ENCODE measurements at places on chromosomes 1 and 21. TPM values are rescaled to one million over a fixed set of nuclear protein-coding genes. Genes with fewer than 3 reads are reported as not detected.

The MANEAL gene
- total RNA-seq = 0.65 TPM

The WNT3A gene
- not detected for total RNA-seq

GRCh38 chr1:1359664-1360468 is 1.5 kb upstream of the MXRA8 start:
- DNase-seq = peak; percentile 87

GRCh38 chr1:16151196-16151994 is 4.5 kb downstream of the EPHA2 start:
- DNase-seq = no peak

DNA sequence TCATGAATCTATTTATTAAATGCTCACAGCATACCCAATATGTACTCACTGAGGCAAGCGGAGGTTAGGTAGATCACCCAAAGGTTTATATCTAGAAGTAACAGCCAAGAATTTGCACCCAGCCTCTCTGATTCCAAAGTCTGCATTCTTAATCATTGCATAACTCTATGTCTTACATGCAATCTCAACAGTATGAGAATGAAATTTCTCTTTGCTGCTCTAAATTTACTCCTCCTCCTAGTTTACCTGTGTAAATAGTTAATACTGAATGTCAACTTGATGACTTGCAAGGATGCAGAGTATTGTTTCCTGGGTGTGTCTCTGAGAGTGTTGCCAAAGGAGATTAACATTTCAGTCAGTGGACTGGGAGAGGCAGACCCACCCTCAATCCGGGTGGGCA is 840.6 kb downstream of the BRINP3 start:
- DNase-seq = no peak

DNA sequence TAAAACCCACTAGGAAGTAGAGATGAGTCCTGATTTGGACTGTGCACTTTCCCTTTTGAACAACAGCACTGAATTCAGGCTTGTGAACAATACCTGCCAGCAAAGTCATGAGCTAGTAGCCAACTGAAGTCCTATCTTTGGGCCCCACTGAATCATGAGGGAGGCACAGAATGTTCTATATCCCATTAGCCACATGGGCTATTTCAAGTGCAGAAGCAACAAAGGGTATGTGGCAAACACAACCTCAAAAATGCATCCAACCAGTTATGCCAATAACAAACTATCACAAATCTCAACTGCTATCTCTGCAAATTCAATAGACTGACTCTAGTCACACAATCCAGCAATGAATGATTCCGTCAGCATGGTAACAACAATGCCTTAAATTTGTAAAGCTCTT is 276.0 kb downstream of the MRPL39 start:
- DNase-seq = peak; percentile 62

DNA sequence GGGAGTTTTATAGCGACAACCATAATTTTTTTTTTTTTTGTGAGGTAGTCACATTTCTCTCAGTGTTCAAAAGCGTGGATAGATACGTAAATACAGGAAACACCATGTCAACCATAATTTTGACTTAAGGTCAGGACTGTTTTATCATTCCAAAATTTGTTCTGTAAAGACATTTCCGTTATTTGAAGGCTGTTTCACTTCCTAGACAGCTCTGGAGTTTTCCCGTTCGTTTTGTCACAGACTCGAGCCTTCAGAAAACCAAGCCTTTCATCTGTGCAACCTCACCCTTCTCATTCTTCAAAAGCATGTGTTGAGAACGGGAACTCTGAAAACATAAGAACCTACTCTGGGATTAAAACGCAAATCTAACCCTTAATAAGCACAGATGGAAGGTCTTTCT is 17.9 kb downstream of the SIM2 start:
- no peak for DNase-seq

DNA sequence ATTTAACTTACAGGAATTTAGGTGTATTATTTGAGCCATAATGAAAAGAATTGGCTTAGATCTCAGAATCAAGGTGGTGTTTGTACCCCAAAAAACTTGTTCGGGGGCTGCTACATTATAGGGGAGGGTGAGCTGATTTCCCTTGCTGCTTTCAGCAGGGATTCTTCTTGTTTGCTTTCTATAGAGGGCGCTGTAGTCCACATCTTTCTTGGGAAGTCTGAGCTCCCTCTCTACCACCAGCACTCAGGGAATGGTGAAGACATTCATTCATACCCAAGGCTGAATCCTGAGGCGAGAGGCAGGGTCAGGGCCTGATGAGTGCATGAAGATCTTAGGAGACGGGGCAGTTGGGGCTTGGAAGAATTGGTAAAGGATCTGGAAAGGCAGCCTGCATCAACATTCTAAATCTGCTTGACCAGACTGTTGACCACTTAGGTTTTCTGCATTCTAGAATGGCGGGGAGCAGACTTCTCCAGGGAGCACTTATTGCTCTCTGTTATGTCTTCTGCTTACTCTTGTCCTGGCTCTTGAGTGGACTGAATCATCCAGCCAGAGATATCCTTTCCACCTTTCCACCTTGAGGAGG is 18.9 kb downstream of the SPATA46 start:
- peak; percentile 60 for DNase-seq

DNA sequence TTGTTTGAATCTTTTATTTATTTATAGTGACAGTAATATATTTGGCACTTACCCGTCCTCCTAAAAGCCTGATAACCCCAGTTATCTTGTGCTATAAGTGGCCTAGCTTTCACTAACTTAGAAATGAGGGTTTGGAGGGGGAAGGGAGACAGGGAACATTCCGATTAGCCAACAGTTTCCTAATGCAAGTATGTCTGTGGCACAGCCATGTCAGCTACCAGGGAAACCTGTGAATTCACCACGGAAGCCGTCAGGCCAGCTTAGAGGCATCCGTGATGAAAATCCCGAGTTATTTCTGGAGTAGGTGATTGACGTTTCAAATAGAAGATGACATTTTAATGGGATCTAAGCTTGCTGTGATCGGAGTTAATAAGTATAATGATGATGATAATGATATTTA is 39.4 kb upstream of the BCL10 start:
- peak; percentile 37 for DNase-seq

The EDN2 gene
- not detected for total RNA-seq

DNA sequence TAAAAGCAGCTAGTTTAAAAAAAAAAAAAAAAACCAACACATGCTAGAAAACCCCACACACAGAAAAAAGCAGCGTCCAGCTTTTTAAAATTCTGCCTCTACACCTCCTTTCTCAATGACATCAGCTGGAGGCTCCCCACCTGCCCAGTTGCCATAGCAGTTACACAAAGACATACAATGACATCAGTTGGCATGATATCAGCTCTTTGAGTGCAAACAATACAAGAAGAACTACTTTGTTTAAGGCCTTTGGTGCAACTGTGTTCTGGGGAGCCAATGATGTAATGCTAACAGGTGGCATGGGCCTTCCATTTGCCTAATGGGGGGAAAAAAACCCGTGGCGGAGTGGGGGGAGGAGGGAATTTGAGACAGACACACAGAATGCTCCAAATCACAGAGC is 32.9 kb downstream of the DUSP10 start:
- peak; percentile 52 for DNase-seq

DNA sequence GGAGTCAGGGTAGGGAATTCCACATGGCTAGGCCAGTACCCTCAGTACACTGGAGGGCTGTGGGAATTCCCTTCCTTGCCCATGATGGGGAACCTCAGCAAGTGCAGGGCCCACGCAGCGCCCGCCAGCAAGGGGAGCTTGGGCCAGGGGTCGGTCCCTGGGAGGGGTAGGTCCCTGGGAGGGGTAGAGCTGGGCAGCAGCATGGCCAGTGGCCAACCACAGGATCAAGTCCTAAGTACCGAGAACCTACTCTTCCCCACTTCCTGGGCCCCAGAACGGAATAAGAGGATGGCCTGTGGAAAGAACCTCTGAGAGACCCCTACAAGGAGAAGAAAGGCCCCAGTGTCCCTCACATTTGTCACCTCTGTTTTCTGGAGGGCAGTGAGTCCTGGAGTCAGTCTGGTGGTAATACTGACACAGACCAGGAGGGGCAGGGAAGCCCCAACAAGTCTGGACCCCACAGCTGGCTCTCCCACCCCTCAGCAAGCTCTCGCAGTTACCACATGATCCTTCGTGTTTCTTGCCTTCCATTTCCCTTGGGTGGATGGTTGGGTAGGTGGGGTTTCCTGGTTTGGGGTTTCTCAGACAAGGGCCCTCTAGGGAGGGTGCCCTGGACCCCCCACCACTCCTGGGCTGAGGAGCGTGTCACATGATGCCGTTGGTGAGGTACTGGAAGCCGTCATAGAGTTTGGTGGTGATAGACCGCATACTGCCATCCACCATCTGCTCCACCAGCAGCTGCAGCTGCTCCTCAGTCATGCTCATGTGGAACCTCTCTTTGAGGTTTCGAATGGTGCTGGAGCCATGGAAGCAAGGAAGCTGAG is 10.3 kb downstream of the ZNF687 start:
- no peak for DNase-seq

- peak; percentile 62 for DNase-seq
Observed at GRCh38 chr1:12034381-12034801, 15.1 kb downstream of the MIIP start.

The SCMH1 gene
- 12.1 TPM for total RNA-seq

DNA sequence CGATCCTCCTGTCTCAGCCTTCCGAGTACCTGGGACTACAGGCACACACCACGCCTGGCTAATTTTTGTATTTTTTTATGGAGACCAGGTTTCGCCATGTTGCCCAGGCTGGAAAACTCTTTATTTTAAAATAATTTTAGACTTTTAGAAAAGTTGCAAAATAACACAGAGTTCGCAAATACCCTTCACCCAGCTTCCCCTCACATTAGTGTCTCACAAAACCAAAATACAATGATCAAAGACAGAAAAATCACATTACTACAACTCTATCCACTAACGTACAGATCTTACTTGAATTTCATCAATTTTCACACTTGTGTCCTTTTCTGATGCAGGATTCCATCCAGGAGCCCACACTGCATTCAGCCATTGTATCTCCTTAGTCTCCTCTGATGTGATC is 58.8 kb upstream of the ERRFI1 start:
- no peak for DNase-seq

GRCh38 chr1:208251015-208251414 is 6.8 kb upstream of the PLXNA2 start:
- no peak for DNase-seq

- no peak for DNase-seq
Observed at GRCh38 chr1:62462370-62462769, 25.5 kb downstream of the USP1 start.

The SNRPE gene
- 105 TPM for total RNA-seq

DNA sequence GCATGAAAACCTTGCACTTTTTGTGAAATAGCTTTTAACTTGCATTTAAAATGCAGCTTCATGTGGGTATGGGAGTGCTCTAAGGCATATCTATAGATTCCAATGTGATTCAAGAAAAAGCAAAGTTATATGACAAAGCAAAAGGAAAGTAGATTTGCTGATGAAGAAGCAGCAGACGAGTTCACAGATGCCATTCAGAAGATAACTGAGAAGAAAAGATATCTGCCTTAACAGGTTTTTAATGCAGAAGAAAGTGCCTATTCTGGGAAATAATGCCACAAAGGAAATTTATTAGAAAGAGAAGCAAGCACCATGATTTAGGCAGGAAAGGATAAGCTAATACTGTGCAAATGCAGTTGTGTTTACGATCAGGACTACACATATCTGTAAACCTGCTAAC is 68.1 kb downstream of the PHTF1 start:
- DNase-seq = no peak
